MG63 (cell line): ENCODE measurements at places on chromosomes 6 and 20. TPM values are rescaled to one million over a fixed set of nuclear protein-coding genes. Genes with fewer than 3 reads are reported as not detected.

- peak; percentile 48 for DNase-seq
Measured at GRCh38 chr6:69416776-69417175, 380.0 kb downstream of the LMBRD1 start.

DNA sequence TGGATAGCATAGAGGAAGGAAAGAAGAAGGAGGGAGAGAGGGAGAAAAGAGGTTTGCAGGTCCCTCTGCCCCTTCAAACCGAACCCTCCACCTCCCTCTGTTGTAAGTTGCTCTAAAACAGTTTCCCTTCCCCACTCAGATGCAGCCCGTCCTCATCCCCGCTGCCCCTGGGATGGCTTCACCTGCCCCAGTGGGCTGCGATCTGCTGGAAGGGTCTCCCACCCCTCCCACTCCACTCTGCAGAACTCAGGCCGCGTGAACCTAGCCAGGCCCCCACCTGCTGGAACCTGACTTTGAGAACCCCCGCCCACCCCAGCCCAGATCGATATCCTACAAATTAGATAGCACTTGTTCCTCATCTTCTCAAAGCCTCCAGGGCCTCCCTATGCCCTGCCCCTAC, 190.8 kb downstream of the DLL1 start:
- DNase-seq: no peak

GRCh38 chr6:44401138-44401537, 13.6 kb downstream of the CDC5L start:
- no peak for DNase-seq

GRCh38 chr20:56245761-56246160, 2.8 kb upstream of the MC3R start:
- no peak for DNase-seq

DNA sequence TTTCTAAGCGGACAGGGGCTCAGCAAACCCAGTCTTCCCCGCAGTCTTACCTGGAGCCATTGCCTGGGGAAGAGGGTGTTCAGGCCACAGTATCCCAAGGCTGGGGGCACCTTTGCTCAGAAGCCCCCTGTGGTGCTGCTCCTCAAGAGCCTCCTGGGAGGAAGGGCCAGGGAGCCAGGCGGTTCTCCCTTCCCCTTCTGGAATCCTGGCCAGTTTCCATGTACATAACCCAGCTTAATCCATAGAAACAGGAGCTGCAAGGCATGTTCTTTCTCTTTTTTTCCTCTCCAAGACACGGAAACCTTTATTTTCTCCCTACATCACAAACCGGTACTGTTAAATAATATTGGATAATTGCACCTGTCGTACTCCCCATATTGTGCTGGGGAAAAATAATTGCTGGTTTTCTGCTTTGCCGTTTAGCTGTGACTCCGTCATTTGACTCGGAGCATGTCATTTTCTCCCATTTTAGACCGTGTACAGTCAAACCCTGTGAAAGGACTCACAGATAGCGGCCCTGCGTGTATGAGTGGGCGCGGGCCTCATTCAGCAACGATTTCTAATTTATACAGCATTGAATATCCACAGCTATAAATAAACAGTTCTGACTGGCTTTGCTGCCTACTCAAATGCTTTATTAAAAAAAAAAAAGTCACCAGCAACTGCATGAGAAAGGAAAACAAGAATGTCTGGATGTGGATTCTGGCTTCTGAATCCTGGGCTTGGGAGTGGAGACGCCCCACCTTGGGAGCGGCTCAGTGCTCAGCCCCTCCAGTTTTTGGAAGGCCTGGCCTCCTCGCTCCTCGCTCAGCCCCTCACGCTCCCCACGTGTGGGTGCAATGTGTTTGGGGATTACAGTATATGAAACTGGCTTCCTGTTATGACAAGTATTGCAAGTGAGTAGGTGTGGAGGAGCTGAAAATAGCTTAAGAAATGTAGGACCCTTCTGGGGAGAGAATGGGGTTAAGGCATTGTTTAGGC, 67.3 kb downstream of the ADTRP start:
- no peak for DNase-seq

DNA sequence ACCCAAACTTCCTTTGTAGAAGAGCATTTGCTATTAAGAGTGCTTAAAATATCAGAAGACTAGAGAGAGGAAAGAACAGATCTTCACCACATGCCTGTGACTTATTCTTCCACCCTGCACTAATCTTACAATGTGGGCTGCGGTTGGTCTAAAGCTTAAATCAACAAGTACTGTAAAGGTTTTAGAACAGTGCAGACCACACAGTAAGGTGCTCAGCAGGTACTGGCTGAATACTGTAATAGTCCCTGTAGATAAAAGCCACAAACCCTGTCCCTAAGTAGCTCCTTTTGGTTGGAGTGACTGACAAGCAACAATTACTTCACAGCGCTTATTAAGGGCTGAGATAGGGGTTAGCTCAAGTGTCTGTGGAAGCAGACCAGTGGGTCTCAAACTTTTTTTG, 972 bp upstream of the PHF3 start:
- no peak for DNase-seq

DNA sequence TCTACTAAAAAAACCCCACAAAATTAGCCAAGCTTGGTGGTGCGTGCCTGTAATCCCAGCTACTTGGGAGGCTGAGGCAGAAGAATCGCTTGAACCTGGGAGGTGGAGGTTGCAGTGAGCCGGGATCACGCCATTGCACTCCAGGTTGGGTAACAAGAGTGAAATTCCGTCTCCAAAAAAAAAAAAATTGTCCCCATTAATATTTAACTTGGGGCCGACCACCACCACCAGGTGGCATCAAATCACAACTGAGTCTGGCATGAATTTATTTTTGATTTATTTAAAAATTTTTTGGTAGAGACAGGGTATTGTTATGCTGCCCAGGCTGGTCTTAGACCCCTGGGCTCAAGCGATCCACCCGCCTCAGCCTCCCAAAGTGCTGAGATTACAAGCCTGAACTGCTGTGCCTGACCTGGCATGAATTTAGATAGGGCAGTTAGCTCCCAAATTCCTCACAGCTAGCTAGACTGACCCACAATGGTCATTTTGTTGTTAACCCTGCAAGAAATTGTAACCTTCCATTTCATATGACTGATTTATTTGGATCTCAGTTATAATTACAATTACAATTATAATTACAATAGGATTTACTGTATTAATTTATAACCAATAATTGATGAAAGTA, 17.1 kb upstream of the BEND3 start:
- no peak for DNase-seq

GRCh38 chr6:2061880-2062279, 183.5 kb downstream of the GMDS start:
- no peak for DNase-seq

Gene SLC35B3
- total RNA-seq: 5.2 and 13.4 TPM in 2 replicates

Gene FIG4
- 5.0 and 6.3 TPM in 2 replicates for total RNA-seq

Gene TMEM200A
- 0.13 TPM in 1 of 2 replicates, not detected in the other for total RNA-seq
